Cortex of kidney (tissue), 1 donor: ENCODE measurements at places on chromosomes 5 and 9.

GRCh38 chr9:134284273-134284672, 42.0 kb upstream of the RXRA start:
- no peak for DNase-seq

DNA sequence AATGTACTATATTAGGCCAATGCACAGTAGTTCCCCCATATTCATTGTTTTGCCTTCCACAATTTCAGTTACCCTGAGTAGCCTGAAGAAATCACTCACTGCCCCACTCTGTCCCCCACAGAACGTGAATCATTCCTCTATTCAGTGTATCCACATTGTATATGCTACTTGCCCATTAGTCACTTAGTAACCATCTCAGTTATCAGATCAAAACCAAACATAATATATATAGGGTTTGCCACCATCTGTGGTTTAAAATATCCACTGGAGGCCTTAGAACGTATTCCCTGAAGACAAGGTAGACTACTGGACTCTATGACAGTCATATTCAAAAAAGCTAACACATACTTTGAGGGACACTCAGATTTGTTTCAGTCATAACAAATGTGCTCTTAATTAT, 465.7 kb upstream of the RGMB start:
- no peak for DNase-seq

GRCh38 chr5:134464988-134465815, 53.5 kb upstream of the CDKN2AIPNL start:
- no peak for DNase-seq

DNA sequence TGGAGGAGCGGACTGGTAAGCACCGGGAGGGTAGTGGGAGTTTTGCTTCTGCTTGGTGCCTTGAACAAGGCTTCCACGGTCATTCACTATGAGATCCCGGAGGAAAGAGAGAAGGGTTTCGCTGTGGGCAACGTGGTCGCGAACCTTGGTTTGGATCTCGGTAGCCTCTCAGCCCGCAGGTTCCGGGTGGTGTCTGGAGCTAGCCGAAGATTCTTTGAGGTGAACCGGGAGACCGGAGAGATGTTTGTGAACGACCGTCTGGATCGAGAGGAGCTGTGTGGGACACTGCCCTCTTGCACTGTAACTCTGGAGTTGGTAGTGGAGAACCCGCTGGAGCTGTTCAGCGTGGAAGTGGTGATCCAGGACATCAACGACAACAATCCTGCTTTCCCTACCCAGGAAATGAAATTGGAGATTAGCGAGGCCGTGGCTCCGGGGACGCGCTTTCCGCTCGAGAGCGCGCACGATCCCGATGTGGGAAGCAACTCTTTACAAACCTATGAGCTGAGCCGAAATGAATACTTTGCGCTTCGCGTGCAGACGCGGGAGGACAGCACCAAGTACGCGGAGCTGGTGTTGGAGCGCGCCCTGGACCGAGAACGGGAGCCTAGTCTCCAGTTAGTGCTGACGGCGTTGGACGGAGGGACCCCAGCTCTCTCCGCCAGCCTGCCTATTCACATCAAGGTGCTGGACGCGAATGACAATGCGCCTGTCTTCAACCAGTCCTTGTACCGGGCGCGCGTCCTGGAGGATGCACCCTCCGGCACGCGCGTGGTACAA, 556 bp downstream of the PCDHGC3 start:
- DNase-seq = no peak

- no peak for DNase-seq
Measured at GRCh38 chr9:117103438-117104110, 311.3 kb downstream of the ASTN2 start.

DNA sequence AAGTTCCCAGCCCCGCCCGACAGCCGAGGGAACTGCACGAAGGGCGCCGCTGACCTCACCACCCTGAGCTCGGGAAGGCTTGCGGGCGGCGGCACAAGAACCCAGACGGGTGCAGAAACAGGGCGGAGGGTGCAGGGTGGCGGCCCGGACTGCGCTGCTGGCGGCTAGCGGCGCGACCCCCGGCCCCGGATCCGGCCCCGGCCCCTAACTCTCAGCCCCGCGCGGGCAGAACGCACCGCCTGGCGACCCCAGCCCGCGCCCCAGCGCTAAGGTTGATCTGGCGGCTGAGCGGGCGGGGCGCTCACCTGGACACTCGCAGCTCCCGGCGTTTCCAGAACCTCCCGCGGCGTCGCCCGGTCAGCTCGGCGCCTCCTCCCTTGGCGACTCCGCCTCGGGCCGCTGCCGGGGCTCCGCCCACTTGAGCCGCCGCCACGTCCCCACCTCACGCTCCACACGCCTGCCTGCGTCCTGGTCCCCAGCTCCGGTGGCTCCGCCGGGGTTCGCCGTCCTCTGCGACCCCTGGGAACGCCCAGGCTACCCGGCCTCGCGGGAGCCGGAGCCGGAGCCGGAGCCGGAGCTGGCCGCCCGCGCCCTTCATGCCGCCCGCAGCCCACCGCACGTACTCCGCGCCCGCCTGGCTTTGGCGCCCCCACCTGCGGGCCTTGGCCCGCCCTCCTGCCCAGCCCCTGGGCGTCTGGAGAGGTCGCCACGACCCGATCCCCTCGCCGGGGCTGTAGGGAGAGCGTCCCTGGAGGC, at the start of gene P4HA2:
Gene P4HA2, minus strand, starts transcription at position 369 of the 756 bp plus-strand sequence. CDS start 9,227 bp downstream, outside the sequence.
- peak; percentile 30 for DNase-seq

DNA sequence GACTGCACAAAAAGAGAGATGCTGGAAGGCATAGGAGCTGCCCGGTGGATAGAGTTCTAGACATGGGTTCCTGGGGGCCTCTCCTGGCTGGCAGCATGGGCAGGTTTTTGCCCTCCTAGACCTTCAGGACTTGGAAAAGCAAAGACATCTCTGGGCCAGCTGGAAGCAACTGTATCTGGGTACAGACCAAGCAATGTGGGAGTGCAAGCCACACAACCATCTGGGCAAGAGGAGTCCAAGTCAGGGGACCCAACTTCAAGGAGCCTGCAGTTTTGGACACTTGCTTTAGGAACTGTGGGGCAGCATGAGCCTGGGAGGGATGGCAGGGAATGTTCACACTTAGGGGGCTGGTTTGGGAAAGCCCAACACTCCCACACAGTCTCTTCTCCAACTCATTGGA, 323.3 kb downstream of the GADD45G start:
- DNase-seq = no peak
